ENCODE measurements at places on chromosomes 13 and 19. TPM values are rescaled to one million over a fixed set of nuclear protein-coding genes. Genes with fewer than 3 reads are reported as not detected.

DNA sequence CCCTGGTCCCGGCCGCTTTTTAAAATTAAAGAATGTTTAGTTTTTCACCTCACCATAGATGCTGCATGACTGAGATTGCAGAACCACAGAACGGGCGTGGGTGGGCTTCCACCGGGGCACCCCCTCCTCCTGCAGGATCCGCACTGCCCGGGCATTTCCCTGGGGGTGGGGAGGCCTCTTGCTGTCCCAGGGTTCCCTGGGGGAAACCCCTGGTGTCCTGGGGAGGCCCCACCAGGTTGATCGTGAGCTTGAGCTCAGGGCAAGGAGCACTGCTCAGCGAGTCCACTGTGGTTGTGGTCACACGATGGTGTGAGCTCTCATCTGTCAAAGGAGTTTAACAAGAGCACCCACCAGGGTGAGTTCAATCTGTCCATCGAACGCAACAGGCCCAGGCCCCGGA is 11.4 kb upstream of the TCF3 start:
- DNase-seq = no peak

GRCh38 chr19:44925114-44925891 is 10.9 kb downstream of the APOC1 start:
- DNase-seq = no peak

GRCh38 chr19:16343156-16343555 is 18.5 kb downstream of the KLF2 start:
- no peak for DNase-seq

DNA sequence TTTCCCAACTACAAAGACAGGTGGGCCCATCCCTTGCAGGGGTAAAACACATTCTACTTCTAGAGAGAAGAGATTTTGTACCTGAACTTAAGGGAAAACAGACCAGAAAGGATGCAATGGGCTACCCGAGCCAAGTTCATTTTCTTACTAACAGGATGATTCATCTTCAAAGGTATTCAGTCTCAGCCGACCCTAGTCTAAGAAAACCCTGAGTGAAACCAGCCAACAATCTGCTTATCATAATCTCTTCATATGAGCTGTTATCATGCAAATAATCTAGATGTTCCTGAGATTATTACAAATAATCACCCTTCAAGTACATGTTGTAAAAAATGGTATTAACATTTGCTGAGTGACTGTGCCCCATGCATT is 15.6 kb downstream of the PABPC3 start:
- DNase-seq = no peak

DNA sequence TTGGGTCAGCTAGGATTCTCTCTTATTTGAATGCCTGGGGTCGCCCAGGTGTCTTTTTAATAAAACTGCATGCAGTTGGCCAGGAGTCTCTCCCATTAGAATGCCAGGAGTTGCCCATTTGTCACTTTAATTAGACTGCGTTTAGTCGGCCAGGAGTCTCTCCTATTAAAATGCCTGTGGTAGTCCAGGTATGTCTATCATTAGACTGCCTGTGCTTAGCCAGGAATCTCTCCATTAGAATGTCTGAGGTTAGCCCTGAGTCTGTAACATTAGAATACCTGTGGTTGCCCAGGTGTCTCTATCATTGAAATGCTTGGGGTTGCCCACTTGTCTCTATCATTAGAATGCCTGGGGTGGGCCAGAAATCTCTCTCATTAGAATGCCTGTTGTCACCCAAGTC is 1470.9 kb downstream of the UQCRFS1 start:
- no peak for DNase-seq

DNA sequence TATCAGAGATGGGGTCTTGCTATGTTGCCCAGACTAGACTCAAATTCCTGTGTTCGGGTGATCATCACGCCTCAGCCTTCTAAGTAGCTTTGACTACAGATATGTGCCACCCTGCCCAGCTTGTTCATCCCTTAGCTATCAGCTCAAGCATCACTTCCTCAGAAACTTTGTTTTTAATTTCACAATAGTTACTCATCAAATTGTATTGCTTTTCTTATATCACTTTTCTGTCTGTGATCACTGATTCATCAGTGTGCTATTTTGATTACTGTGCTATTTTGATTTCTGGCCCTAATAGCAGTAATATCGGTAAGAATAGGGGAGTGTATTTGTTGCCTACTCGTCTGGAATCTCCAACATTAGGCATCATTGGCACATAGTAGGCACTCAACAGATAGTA is 878.6 kb upstream of the PCDH20 start:
- DNase-seq = no peak

GRCh38 chr13:51674276-51674675 is 90.0 kb downstream of the WDFY2 start:
- DNase-seq = no peak

- no peak for DNase-seq
Measured at GRCh38 chr13:26017932-26018665, 33.7 kb downstream of the SHISA2 start.

Gene BSPH1
- total RNA-seq = not detected

Gene FFAR1
- total RNA-seq = not detected

Gene CLC
- not detected for total RNA-seq

Gene KLK1
- total RNA-seq = not detected

Gene ZNF420
- 7.5 TPM for total RNA-seq

Measured in glomerular endothelial cell (primary cell).